Heart right ventricle (tissue), 16 donors: ENCODE measurements at places on chromosomes 11 and 22. TPM values are rescaled to one million over a fixed set of nuclear protein-coding genes. Genes with fewer than 3 reads are reported as not detected.

DNA sequence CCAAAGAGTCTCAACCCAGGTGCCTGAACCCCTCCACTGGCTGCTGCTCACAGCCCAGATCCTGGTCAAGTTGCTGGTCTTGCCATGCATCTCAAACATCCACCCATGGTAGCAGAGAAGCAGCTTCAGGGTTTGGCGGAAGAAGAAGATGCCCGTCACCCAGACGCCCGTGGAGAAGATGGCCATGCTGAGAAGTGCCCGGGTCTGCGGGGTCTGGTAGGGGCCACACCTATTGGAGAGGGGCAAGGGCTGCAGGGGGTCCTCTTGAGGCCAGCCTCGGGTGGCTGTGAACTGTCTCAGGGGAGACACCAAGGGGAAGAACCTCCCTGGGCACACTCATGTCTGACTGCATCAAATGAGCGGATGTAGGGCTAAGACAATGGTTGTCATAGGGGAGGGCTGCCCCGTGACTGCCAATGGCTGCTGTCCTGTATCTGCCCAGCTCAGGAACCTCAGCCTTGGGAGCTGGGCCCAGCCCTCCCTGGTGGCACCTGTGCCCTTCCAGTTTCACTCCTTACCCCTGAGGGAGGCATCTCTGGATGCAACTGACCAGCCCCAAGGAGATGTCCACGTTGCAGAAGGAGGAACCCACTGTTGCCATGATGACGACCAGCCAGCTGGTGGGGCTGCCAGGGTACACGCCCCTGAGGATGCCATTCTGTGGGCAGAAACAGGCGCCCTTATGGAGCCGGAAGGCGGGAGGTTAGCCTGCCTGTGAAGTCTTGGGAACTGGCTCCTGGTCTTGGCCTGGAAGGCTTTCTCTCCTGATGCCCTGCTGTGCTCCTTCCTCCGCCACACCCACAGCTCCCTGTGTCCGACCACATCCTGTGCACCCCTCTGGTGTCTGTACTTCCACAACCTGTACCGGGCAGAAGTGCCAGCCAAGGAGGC lies 1.2 kb downstream of the CPT1B start:
- DNase-seq: no peak

The CHCHD10 gene
- 1,563 TPM for total RNA-seq

DNA sequence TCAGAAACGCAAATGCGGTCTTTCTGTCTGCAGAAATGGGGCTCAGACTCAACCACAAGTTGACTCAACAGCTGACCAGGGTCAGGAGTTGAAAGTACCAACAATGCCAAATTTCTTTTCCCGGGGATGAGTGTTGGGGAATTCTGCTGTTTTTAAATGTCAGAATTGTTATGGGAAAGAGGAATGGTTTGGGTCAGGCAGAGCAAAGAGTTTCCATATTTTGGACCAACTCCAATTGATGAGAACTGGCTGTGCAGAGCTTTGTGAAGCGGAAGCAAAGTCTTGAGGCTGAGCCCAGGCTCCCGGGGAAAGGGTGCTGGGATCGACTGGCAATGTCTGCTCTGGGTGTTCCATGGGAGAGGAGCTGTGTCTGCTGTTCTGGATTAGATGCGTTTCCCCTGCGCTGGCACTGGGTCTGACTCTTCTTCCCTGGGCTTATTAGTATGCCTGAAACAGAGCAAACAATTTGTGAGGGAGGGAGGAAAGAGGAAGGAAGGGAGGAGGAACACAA lies 36.2 kb downstream of the TXN2 start:
- peak; percentile 61 for DNase-seq

DNA sequence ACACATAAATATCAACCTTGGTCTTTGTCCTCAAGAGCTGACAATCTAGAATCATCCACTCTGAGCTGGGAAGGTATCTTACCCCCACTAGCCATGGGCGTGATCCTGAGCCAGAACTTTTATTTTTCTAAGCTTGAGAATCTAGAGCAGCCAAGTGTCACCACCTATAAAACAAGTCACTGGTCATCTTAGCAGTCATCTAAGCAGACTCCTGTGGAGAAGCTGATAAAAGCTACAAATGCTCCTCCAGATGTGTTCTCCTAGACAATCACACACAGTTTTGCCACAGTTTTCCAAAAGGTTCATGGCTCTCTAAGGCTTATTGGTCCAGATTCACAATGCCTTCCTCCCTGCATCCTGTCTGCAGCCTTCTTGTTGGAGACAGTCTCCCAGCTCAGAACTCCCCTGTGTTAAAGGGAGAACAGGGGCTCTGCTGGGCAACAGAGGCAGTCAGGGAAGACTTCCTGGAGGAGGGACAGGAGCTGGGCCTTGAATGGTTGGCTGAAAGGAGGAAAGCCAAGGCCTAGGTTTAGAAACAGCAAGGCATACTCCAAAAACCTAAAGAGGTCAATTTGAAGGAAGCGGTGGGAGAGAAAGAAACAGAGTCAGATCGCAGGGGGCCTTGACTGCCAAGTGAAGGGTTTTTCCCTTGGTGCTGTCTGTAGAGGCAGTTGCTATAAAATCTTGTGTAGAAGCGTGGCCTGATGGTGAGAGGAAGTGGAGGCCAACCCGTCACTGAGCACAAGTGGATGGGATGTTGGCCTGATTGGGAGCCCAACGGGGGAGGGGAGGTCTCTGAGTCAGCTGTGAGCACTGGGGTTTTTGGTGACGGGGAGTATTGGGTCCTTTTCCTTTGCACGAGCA lies 42.0 kb downstream of the ALX4 start:
- no peak for DNase-seq

The PDE2A gene
- 16.7 TPM for total RNA-seq

The NPTXR gene
- 20.2 TPM for total RNA-seq

The FAR1 gene
- 37.5 TPM for total RNA-seq

GRCh38 chr11:130100381-130101095 lies 30.8 kb downstream of the APLP2 start:
- DNase-seq: no peak
